ENCODE measurements at places on chromosomes 12 and 14.

- DNase-seq, result no peak
These were observed 65.9 kb downstream of the RNFT2 start for GRCh38 chr12:116804051-116804450.

- no peak for DNase-seq
These were observed 19.0 kb upstream of the PELI2 start for GRCh38 chr14:56099081-56099797.

DNA sequence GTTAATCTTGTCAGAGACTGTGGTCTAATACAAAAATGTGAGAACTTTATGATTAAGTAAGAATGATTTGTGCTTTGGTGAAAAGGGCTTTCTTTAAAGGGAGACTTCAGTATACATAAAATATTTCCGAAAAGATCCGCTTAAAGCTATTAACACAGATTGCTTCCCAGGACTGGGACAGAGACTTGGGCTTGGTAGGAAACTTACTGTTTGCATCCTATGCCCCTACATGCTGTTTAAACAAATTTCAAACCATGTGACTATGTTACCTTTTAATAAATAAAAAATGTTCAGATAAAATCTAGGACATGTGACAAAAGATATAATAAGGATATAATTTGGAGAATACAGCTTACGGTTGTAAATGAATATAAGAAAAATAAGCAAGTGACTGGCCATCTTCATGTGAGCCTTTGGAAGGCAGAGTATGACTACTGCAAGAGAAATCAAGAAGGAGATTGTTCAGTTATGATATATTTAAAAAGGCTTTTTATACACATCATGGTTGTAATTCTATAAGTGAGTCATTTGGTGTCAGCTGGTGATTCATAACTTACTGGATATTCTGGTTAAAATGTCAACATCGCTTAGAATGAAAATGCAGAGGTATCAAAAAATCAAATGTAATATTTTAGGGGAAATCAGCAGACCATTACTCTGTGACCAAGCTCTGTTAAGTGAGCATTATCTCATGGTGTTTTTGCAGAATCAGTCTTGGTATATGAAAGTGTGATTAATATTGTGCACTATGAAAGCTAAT is 234.7 kb upstream of the E2F7 start:
- DNase-seq, result no peak

GRCh38 chr14:70350078-70350477 is 9.4 kb downstream of the COX16 start:
- no peak for DNase-seq

DNA sequence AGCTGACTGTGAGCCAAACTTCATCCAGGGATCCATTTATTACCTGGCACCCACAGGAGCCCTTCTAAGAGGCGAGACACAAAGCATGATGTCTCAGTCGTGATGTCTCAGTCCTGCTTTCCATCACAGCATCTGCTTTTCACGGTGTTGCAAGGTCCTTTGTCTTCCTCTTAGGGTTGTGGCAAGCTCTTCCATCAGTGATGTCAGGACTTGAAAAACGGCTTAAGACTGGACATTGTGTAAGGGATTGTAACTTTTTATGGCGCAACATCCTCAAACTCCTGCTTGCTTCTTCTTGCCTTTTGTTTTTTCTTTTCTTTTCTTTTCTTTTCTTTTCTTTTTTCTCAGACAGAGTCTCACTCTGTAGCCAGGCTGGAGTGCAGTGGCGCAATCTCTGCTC is 586.5 kb upstream of the TMEM132C start:
- DNase-seq, result no peak

DNA sequence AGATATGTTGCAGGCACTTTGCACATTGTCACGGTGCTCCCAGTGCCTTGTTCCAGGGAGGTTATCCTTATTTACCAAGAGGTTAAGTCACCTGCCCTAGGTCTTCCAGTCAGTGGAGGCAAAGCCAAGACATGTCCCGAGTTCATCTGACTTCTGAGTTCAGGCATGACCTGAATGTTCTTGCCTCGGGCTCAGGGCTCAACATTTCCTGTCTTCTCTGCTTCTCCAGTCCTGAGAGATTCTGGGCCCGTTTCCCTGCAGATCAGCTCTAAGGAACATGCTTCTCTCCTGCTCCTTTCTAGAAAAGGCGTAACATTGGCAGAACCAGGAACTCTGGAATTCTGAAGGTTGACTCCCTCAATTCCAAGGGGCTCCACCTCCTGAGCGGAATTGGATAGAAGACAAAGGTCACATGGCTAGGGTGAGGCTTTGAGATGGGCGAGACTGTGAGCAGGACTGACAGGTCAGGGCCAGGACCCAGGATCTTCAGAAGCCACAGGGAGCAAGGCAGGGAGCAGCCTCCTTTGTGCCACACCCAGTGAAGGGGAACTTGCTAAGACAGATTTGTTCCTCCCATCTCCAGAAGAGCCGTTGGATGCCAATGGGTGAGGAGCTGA is 19.9 kb downstream of the BDKRB2 start:
- no peak for DNase-seq

DNA sequence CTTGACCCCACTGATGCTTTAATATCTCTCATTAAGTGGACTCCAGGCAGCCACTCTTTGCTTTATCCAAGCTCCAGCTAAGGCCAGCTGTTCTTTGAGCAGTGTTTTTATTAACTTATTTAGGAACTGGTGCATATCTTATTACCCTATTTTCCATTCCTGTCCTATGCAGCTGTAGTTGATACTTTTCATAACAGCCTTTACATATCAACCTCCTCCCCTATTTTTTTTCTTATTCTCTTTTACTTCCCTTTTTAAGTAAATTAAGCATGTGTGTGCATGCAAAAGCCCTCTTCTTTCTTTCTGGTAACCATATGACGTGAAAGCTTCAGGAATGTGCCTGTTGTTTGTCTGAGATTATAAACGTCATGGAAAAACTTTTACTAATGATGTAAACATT is 121.2 kb downstream of the PTPRQ start:
- no peak for DNase-seq

GRCh38 chr14:31992011-31992447 is 85.1 kb upstream of the ARHGAP5 start:
- no peak for DNase-seq

GRCh38 chr12:77229640-77230442 is 164.5 kb upstream of the E2F7 start:
- no peak for DNase-seq

GRCh38 chr14:54438703-54439102 is 2.5 kb downstream of the CNIH1 start:
- DNase-seq, result no peak

GRCh38 chr14:75306927-75307699 is 28.5 kb downstream of the FOS start:
- DNase-seq, result no peak

DNA sequence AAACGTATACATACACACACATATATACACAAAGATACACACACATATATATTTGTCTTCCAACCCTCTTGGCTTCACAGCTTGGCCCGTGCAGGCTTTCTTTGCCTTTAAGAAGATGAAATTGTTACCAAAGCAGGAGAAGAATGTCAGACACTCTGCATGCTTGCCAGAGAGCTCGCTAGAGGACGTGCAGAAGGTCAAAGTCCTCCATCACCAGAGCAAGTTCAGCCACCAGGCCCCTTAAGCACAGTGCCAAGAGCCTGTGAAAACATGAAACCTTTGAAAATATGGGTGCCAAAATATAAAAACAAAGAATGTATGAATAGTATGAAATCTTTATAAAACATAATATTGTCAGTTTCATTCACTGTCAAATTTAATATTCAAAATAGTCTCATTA is 14.9 kb upstream of the MCRS1 start:
- DNase-seq, result no peak

GRCh38 chr14:90815572-90815821 is 733 bp downstream of the TTC7B start:
- peak; percentile 34 for DNase-seq

DNA sequence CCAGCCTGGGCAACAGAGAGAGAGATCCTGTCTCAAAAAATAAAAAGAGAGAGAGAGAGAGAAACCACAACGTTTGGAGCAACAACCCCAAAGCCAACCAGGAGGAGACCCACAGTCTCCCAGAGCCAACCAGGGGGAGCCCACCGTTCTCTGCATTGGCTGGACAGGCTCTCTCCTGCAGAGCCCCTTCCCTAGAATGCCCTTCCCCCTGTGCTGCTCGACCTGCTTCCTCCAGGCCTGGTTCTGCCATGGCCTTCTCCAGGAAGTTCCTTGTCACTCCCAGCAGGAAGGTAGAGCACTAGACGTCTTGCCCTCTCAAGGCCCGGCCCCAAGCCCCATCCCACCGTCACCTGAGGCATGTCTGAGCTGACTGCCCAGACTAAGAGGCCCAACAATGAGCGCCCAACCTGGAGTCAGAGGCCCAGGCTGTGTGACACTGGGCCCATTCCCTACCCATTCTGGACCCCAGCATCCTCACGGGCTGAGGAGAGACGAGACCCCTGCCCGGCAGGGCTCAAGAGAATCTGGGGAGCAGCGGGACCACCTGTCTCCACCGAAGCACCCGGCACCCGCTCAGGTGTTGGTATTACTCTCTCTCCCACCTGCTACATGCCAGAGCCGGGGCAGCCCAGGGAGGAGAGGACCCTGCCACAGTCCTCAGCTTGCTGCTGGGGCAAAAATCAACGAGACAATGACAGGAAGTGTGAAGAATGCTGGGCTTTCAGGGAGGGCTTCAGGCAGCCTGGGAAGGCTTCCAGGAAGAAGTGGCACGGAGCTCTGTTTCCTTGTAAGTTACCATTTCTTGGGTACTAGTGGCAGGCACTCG is 61.2 kb downstream of the DIO3 start:
- DNase-seq, result no peak

DNA sequence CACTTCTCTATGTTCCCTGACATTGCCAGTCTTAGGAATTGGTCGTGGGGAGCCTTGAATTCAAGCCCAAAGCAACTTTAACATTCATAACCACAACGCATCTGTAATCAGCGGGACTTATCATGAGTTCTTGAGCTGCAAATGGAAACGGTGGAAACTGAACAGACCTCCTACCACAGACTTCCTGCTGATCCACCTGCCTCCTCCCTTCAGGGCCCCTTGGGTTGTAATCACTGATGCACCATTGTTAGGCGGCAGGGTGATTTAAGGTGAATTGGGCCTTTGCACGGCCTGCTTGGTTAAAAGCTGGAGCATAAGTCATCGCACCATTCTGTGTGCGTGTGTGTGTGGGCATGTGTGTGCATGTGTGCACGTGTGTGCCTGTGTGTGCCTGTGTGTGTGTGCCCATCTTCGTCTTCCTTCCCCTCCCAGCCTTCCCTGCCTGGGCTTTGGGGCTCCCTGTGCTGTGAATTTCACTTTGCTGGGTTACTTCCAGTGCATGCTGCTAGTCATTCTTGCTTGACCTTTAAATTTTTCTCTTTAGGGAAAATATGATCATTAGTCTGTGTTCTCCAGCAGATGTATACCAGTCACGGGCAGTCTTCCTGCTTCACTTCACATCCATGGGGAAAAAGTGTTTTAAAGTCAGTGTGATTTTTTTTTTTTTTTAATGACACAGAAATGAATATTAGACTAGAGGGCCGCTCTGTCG is 29.1 kb downstream of the CHST11 start:
- no peak for DNase-seq

GRCh38 chr14:34212172-34212929 is 249.7 kb downstream of the SPTSSA start:
- no peak for DNase-seq

DNA sequence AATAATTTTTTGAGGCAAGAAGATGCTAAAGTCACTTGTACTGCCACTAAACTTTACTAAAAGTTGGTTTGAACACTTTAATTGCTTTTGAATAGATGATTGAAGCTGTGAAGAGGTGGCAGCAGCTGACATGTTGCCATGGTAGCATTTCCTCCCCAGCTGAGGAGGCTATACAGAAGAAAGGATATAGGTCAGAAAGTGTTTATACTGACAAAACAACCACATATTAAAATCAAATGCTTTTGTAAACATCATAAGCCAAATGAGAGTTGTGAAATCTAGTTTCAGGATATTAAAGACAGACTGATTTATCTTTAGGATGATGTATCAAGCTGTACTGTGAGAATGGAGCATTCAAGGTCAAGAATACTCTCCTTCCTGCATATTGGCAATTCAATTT is 41.7 kb downstream of the TSPAN19 start:
- no peak for DNase-seq

GRCh38 chr14:88380405-88380804 is 5.1 kb upstream of the SPATA7 start:
- no peak for DNase-seq

DNA sequence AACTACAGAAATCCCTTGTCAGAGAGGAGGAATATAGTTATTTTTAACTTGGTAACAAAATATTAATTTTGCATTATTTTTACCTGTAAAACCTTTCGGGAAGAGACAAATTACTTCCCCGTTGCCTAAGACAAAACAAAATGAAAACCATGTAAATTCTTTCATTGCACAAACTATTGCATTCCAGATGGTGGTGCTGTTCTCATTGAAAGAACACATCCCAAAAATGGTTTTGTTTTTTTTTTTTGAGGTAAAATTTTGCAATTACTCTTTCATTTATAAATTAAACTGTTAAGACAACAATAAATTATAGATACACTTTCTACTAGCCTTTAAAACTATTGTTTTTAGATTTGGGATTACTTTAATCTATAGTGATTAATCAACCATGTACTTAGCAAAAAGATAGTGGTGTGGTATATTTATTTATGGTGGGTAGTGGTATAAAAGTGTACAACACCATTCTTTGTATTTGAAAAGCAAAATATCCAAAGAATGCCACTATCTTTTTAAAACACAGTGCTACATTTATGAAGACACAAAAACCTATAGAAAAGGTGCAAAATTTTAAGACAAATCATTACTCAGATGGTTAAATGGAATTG is 115.5 kb downstream of the SLC38A1 start:
- DNase-seq, result no peak

GRCh38 chr12:110742096-110742717 is 484 bp downstream of the PPP1CC start:
- no peak for DNase-seq

DNA sequence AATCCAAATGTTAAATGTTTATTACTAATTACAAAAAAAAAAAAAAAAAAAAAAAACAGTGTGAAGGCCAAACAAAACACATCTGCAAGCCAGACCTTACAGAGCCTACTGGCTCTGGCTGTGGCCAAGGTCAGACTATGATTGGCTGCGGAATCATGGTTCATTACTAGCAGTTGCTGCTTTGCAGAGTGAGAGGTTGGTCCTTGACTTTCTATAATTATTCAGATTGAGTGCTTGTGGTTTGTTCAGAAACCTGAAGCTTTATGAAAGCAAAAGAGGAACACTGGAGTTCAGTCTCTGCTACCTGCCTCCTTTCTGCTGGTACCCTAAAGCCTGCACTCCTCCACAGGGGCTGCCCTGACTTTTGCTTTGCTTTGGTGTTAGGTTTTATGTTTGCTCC is 550.9 kb downstream of the BCL11B start:
- DNase-seq, result no peak

- DNase-seq, result no peak
These were observed 228.6 kb upstream of the E2F7 start for GRCh38 chr12:77294016-77294415.

DNA sequence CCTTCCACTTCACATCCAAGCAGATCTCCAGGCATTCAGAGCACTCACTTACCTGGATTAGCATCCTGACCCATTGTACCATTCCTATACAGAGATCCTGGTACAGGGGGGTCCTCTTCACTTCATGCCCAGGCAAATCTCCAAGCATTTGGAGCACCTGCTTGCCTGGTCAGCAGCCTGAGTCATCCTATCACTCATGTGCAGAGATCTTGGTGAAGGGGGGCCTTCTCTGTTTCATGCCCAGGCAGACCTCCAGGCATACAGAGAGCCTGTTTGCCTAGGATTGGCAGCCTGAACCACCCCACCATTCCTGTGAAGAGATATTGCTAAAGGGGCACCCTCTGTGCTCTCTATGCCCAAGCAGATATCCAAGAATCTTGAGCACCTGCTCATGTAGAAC is 111.1 kb upstream of the CCDC175 start:
- no peak for DNase-seq
